Stimulated activated CD4-positive, alpha-beta T cell treated with anti-CD3 and anti-CD28 coated beads, Interleukin-2, amount 100 ng/mL, for 48 hours (primary cell): ENCODE measurements at places on chromosomes 7 and 10.
A peak's percentile ranks its signal among the peaks of the same experiment; 100 is the strongest.

- no peak for DNase-seq
Measured at GRCh38 chr10:19595212-19595845, 220.9 kb upstream of the PLXDC2 start.

- no peak for DNase-seq
Measured at GRCh38 chr10:1412531-1413189, 324.7 kb downstream of the ADARB2 start.

DNA sequence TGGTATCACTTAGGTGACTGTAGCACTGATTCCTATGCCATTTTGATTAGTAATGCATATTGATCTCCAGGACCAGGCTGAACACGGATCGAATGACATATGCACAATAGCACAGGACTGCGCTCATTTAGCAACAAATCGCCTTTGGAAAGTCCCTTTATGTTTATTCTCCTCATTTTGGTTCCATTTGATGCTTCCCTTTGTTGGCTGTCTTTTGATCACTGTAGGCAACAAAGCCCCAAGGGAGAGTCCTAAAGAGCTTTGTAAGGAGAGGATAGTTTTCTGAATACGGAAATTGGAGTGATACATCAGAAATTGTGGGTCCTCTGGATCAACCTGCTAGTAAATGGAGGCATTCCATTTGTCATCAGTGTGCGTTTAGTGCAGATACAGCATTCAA, 1111.4 kb downstream of the SORCS1 start:
- no peak for DNase-seq

- no peak for DNase-seq
Measured at GRCh38 chr10:60677531-60678129, 100.6 kb upstream of the CDK1 start.

DNA sequence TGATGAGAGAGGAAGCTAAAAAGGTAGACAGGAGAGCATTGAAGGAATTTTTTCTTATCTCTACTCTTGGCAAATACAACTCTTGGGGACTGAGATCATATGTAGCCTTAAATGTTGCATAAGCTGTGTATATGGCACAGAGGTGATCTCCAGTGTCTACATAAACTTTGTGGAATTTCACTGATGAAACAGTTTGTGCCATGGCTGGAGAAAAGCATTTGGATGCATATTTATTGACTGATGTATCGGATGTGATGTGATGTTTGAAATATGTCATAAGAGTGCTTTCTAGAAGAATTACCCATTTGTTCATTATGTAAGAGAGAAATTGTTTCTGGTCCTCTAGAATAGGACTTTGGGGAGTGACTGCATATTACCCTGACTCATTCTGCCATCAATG, 244.9 kb upstream of the LRRTM3 start:
- DNase-seq, result no peak

GRCh38 chr7:21414795-21415393, 13.0 kb upstream of the SP4 start:
- DNase-seq, result no peak

DNA sequence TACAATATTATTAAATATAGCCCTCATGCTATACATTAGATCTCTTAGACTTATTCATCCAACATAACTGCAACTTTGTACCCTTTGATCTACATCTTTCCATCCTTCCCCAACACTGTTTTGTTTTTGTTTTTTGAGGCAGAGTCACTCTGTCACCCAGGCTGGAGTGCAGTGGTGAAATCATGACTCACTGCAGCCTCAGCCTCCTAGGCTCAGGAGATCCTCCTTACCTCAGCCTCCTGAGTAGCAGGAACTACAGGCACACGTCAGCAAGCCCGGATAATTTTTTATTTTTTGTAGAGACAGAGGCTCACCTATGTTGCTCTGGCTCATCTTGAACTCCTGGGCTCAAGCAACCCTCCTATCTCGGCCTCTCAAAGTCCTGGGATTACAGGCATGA, 53.3 kb downstream of the NT5C2 start:
- DNase-seq, result no peak

DNA sequence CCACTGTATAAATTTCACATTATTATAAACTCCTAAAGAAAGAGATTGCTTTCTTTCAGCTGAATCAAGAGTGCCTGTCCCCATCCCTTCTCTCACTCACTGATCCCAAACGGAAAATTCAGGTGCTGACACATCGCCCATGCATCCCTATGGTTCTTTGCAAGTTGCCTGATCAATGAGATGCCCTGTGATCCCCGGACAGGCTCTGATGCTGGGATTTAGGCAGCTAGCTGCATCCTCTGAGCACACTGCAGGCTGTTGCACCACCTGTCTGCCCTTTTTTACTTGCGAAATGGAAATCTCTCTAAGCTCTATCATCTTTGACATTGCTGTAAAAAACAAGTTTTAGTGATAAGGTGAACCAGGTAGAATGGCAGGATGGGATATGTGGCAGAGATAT, 456.5 kb downstream of the GATA3 start:
- no peak for DNase-seq

DNA sequence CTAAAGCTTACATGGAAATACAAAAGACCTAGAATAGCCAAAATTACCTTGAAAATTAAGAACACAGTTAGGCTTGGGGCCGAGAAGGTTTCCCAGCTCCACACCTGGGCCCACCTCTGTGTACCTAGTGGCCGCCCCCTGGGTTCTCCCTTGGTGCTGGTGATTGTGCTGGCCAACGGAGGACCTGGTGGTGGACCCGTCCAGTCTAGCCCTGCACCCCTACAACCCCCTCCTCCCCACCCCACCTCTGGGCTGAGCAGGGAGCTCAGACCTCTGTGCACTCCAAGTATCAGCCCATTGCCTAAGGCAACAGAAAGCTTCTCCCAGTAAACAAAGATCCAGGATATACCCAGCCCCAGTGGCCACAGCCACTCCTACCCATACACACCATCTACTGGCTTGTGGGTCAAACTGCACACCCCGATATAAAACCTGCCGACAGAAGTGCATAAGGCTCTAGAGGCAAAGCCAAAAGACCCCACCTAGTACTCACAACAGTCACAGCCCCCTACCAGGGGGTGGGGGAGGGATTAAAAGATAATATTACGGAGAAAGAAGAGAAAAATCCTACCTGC, 105.0 kb upstream of the DIP2C start:
- DNase-seq, result no peak

DNA sequence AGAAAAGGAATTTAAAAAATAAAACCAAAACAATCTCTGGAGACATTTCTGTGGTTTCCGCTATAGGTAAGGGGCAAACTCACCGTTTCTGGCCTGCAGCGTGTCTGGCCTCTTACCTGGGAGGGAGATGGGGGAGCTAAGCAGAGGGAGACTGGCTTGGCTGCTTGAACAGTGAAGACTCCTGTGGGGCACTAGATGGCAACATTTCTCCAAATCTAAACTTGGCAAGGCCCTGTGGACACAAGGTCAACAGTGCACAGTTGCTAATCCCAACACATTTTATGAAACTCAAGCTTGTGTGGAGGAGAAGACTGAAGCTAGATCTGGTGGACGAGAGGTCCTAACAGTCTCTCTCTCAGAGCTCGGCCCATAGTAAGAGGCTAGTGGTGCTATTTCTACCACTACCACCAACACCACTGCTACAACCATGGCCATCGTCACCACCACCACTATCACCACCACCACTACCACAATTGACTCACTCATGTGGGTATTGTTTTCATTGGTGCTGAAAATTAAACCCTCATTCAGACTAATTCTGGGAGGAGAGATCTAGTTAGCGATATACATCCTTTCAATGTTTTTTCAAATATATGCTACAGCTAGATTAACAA, 28.4 kb upstream of the CDHR3 start:
- DNase-seq, result no peak

- DNase-seq, result no peak
Measured at GRCh38 chr10:98461500-98461842, 14.7 kb upstream of the HPS1 start.

DNA sequence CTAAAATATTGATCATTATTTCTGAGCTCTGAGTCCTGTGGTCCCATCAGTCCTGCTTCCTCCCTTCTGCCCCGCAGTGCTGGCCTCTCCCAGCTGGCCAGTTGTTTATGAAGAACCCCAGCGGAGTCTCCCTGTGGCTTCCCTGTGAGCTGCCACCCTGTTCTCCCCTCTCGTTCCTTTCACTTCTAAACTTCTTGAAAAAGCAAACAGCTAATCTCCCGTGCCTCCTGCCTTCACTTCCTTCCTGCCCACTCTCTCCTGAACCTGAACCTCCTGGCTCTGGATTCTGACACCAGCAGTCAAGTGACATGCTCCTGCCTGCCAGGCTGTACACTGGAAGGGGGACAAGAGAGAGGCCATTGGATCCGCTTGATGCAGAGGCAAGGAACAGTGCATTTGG, 63.7 kb upstream of the ZPBP start:
- DNase-seq, result no peak

DNA sequence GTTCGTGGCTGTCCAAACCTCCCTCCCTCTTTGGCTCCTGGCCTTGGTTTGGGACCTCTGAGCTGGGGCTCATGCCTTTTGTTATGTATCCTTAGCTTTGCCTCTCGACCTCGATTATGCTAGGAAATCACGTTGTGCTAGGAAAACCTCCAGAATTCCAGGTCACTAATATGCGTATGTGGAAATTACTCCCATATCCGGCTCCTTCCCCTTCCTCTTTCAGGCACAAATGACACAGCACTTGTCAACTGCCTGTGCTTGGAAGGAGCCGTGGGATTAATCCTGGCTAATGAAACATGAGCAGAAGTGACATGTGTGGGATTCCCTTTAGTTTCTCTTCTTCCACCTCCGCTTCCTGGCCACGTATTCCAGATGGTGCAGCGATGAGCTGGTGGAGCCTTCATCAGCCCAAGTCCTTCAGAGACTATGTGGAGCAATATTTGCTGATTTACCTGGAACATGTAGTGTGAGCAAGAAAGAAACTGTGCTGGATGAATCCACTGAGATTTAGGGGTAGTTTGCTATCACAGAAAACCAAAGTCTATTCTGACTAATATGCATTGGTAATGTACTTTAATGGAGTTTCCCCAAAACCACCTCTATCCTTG, 149.2 kb downstream of the REEP3 start:
- DNase-seq, result no peak

GRCh38 chr10:33291053-33291592, 43.3 kb downstream of the NRP1 start:
- no peak for DNase-seq

DNA sequence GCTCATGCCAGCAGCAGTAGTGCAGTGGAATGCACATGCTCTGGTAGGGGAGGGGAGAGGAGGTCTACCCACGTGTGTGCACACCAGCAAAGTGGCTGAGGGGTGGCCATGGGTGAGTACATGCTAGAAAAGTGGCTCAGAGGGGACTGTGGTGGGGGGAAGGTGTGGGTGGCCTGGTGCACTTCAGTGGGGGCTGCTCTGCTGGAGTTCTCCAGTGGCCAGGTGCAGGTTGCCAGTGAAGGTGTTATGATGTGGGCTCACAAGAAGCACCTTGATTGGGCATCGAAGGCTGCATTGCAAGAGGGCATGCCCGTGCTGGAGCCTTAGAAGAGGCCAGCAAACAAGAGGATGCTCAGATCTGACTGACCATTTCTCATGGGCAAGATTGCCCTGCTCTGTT, 613.6 kb upstream of the PHF14 start:
- no peak for DNase-seq

DNA sequence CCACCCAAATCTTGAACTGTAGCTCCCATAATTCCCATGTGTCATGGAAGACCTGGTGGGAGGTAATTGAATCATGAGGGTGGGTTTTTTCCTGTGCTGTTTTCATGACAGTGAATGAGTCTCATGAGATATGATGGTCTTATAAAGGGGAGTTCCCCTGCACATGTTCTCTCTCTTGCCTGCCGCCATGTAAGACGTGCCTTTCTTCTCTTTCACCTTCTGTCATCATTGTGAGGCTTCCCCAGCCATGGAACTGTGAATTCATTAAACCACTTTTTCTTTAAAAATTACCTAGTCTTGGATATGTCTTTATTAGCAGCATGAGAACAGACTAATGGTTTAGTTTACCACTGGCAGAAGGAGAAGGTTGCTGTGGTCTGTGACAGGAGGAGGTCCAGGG, 111.5 kb upstream of the RAB18 start:
- DNase-seq, result no peak

DNA sequence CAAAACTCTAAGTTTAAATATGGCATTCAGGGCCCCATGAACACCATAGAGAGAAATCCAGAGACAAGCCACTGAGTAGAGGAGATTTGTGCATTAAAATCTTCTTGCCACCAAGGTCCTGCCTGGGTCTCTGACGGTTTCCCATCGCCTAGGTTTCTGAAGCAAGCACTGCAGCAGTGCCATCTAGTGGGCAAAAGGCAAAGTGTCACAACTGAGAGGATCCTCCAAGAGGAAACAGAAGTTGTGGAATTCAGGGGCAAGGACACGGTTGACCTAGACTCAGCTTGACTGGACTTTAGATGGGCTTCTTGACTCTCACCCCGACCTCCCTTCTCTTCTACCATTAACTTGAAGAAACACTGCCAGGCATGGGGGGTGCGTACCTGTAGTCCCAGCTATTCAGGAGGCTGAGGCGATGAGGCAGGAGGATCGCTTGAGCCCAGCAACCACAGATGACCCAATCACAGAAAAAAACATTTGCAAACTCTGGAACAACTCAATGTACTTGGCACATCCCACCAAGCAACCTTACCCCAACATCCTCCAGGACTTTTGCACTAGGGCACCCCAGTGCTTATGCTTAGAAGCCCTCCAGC, 604.1 kb downstream of the GALNT17 start:
- peak; percentile 45 for DNase-seq

DNA sequence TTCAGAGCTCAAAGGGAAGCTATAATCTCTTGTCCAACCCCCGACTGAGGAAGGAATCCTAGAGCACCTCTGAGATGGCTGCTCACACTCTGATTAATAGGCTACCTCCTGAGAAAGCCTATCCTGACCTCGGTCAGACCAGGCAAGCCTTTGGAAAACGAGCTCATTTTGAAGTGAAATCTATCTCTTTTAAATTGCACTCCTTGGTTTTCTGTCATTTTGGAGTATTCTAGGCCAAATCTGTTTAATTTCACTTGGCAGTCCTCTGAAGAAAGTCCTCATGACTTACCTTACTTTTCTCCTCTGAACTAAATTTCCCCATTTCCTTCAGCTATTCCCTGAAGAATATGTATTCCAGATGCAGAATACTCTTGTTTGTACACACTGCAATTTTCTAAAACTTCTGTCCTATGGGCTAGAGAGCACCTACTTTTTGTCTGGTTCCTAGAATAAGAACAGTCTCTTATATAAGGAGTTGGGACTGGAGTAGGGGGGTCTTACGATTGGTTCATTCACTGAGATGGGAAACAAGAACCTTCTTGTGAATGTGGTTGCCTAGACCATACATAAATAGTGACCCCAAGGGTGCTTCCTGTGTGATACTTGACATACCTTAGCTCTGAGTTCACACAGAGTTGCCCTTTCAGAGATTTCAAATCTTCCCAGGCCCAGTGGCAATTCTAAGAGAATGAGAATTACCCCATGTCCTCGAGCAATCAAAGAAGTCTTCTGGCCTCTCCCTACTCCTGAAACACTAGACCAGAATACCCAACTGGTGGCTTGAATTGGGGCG, 31.9 kb upstream of the HPS1 start:
- no peak for DNase-seq

DNA sequence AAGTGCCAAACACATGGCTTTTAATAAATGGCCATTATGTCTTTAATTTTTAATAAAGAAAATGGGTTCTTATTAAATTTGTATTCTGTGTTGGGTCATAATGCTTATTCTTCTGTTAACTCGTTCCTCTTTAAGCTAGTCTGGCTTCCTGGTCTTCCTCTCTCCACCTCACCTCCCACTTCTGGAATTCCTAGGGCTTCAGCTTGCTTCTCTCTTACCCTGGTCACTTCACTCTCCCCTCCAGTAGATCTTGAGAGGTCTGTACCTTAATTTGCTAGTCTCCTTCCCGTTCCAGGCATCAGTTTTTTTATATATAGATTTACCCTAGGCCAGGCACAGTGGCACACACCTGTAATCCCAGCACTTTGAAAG, 111.2 kb downstream of the RALA start:
- DNase-seq, result no peak

GRCh38 chr7:55476852-55477780, 95.2 kb downstream of the VOPP1 start:
- no peak for DNase-seq
